Pulmonary artery endothelial cell (primary cell): ENCODE measurements at places on chromosomes 3 and 15.

DNA sequence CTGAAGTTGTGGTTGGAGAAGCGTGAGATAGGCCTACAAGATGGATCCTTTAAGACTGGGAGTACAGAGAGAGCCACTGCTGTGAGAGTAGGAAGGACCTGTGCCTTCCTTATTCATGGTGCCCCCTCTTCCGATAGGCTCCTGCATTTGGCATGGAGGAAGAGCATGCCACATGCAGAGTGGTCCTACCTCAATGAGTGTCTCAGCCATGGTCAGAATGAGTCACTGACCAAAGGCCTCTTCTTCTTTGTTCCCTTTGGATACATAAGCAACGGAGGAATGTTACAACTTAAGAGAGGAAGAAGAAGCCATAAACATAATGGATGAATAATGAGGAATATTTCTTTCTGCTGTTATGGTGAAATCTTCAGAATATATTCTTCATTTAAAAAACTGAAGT is 681.2 kb upstream of the GRM7 start:
- DNase-seq, result no peak

DNA sequence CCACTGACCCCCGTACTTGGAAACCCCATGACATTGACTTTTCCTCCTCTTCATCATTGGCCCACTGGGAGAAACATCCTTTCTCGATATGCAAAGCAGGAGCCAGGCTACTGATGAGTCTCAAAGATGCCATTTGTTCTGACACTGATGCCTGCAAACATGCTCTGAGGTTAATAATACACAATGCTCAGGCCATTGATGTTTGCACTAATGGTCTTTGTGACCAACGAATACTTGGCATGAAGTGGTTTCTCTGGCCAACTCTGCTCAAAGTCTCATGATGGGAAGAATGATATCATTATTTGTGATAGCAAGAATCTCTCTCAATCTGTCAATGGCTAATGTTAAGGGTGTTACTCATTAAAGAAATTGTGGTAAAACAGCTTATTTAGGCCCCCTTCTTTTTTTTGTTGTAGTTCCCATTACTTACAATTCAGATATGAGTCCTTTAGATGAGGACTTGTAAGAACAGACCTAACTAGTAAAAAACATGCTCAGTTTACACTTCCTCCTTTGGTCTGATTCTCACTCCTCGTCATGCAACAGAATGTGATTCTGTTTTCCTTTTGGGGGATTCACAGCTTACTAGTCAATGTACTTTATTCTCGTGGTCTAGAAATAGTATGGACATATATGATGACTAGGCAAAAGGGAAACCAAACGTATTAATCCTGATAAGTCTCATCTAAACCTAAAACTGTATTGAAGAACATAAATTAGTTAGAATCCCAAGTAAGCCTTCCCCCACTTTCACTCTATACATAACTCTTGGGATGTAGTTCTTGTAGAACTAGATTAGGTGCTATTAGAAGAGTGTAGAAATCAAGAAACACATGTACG is 488.8 kb upstream of the DPPA4 start:
- DNase-seq, result no peak

DNA sequence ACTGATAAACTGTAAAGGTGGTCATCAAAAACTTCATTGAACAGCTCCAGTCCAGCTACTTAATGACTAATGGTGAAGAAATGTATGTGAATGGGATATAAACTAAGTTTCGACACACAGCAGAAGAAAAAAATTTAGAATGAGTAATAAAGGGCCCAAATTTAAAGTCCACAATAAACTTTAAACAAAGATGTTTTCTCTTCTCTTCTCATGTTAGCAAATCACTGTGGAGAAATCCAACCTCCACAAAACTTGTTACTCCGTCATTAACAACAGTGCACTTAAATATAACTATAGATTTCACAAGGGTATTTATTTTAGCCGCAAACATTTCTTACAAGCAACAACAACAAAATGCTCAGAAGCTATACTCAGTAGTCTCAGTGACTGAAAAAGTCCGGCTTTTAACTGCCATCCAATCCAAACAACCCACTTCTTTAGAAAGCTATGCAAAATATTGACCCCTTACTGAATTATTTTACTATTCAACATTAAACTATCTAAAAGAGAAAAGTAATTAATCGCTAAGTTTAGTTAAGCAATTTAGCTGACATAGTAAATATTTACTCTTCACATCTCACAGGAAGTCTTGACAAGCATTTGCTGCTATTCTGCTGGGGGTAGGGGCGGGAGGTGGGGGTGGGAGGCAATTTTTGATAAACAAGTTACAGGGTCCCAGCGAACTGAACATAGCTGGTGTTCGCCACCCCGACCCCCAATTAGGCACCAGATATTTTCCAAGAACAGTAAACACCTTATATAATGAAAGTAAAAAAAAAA is 2.4 kb downstream of the IGF2BP2 start:
- no peak for DNase-seq

DNA sequence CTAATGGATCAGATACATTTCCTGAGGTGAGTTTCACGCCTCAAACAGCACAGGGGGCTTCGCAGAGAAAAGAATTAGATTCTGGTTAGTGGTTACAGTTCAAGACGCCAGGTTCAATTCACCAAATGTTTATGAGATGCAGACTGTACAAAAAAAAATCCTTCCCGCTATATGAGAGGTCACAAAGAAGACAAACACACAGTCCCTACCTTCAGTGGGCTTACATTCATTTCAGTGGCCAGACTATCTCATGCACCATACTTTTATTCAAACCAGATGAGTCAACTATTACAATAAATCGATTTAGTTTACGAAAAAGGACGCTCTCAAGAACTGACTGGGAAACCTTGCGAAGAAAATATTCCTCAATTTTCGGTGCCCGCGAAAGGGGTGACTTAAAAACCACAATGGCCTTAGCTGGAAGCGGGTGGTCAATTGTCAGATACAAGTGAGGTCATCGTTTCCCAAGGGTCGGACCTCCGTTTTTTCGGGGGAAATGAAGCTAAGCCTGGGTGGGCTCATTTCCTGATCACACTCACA is 695 bp downstream of the METTL6 start:
- no peak for DNase-seq

DNA sequence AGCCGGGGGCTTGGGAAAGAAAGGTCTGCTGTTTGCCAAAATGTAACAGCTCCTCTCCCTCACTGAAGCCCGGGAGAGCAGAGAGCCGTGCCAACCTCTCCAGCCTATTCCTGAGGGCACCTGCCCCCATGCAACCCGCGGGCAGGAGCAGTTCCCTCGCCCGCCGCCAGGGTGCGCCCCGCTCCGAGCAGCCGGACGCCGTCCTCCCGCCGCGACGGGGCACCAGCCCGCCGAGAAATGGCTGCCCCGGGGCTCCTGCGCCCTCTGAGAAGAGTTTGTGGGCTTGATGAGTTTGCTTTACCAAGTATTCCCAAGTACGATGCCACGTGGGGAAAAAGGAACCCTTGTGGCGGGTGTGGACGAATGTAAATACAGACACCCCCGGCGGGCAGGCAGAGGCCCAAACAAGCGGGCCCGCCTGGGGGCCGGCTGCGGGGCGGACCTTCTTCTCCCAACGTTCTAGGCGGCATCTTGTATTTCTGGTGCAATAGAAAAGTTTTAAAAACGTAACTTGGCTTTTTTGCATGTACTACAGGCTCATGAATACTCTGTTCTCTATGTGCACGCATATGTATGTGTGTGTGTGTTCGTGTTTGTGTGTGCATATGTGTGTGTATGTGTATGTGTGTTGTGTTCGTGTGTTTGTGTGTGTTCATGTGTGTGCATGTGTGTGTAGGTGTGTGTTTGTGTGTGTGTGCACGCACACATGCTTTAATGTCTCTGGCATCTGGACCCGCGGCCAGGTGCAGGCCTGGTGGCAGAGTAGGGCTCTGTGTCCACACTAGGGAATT is 162.9 kb downstream of the CHSY1 start:
- DNase-seq, result no peak

DNA sequence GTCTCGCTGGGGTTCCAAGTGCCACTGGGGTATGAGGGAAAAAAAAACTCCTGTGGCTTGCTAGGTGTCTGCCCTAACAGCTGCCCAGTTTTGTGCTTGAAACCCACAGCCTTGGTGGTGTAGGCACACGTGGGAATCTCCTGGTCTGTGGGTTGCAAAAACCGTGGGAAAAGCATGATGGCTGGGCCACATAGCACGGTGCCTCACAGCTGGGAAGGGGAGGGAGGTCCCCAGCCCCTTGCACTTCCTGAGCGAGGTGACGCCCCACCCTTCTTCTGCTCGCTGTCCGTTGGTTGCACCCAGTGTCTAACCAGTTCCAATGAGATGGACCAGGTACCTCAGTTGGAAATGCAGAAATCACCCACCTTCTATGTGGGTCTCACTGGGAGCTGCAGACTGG is 144.3 kb downstream of the KBTBD8 start:
- DNase-seq, result no peak

DNA sequence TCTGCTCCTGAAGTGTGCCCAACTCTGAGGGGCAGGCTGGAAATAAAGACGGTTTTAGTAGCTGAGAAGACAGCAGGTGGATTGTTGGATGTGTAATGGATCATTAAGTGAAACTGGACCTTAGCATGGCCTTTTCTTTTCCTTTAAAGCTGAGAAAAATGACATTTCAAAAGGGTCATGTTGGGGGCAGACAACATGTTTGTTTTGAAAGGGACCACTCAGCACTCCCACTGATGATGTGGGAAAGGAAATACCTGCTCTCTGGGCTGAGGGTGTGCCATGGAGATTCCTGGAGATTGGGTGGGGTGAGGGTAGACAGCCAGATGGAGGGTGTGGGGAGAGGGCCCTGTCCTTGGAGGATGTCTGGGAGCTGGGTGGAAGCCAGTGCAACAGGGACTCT is 38.4 kb downstream of the ANAPC13 start:
- DNase-seq, result no peak

DNA sequence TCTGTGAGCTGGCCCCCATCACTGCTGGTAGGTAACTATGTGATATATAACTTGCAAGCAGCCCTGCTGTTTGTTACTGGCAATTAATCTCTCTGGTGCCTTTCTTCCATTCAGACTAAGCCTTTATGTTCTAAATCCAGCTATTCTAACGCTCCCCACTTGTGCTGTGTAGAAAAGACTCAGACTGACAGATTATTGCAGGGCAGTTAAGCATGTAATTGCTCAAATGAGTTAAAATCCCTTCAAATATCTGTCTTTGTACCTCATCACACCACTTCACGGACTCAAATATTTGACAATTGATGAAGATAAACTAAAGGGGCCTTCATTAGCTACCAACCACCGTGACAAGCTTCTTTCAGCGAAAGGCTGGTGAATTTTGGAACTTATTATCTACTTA is 416.2 kb downstream of the NR2F2 start:
- no peak for DNase-seq

DNA sequence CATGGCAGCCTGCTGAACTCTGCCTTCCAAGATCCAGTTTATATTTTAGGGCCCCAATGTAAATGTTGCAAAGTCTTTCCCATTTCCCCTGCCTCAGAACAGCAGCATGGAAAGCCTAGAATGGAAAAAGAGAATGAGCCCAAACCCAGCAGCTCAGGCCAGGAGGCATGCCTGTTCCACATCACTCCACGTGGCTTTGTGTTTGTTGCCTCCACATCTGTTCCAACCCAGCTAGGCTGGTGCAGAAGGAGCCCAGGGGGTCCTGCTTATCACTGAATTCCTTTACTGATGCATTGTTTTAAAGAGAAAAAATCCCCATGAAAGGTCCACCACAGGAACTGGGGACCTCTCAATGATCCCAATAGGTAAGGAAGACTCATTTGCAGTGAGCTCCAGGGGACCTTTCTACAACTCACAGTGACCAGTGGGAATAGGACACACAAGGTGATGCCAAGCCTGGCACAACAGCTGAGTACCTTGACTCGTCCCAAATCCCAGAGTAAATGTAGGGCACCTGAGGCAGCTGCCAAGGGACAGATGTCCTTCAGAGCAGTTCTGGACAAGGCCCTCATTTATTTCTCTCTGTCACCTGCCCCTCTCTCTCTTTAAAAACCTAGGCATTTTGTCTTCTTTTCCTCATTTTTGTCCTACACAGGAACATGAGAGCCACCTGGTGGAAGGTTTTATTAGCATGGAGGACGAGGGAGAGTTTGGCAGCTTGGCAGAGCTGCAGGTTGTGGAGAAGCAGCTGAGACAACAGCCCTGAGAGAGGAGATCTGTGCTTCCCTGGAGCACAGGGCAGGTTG is 41.7 kb upstream of the ADAMTS17 start:
- no peak for DNase-seq

DNA sequence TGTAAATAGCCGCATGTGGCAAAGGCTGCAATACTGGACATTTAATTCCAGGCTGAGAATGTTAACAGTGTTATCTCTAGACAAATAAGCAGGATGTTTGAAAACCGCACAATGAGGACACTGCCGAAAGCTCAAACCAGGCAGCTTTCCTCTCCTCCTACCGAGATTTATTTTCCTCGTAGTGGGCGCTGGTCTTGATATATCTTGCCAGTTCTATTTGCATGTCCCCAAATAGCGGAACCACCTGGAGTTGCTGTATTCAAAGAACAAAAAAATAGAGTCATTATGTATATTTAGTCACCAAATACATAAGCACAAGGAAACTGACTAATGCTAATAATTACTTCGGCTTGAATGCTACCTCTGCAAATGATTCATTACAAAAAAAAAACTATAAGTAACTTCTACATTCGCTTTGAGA is 46.5 kb downstream of the CYFIP1 start:
- no peak for DNase-seq

- no peak for DNase-seq
Measured at GRCh38 chr3:48962340-48962739, 27.7 kb upstream of the P4HTM start.

DNA sequence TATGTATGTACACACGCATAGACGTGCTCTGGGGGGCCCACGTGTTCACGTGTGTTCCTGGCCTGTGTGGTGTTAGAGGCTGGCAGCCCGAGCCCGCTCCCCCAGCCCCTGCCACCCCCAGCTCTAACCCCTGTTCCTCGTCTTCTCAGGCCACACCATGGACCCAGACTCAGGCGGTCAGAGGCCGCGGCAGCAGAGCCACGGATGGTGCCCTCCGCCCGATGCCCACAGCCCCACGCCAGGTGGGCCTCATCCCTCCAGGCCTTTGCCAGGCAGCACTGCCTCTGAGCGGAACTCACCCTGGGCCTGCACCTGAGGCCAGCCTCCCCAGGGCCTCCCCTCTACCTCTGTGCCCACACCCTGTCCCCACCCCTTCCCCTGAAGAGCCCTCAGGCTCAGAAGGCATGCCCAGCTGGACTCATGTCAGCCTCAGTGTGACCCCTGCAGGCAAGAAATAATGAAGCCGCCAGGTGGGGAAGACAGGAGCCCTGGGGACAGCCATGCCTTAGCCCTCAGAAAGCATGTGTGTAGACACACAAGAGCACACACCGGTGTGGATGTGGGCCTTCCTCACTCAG is 16.4 kb upstream of the GNAT1 start:
- DNase-seq, result no peak

GRCh38 chr15:79724312-79724711 is 172.5 kb downstream of the MTHFS start:
- no peak for DNase-seq

- DNase-seq, result no peak
Measured at GRCh38 chr15:27686369-27686768, 412.7 kb downstream of the OCA2 start.
